Dermis microvascular lymphatic vessel endothelial cell (primary cell): ENCODE measurements at places on chromosomes 1 and 21. TPM values are rescaled to one million over a fixed set of nuclear protein-coding genes. Genes with fewer than 3 reads are reported as not detected.

Gene ATAD3B
- 13.3 and 16.6 TPM in 2 replicates for total RNA-seq

Gene TAS1R2
- not detected in 2 replicates for total RNA-seq

Gene HMCN1
- 4.0 and 21.5 TPM in 2 replicates for total RNA-seq

Gene FCRL6
- total RNA-seq, result not detected in 2 replicates

Gene LYPD8
- total RNA-seq, result not detected in 2 replicates

Gene KCNE2
- not detected in 2 replicates for total RNA-seq

Gene HSD11B1
- total RNA-seq, result not detected in 2 replicates
